NCI-H2171 treated with DMSO at 0.1 percent for 48 hours (cell line): ENCODE measurements at places on chromosomes 12 and 14.

- no peak for DNase-seq
These were observed 8.2 kb downstream of the SERPINA4 start for GRCh38 chr14:94569381-94570001.

DNA sequence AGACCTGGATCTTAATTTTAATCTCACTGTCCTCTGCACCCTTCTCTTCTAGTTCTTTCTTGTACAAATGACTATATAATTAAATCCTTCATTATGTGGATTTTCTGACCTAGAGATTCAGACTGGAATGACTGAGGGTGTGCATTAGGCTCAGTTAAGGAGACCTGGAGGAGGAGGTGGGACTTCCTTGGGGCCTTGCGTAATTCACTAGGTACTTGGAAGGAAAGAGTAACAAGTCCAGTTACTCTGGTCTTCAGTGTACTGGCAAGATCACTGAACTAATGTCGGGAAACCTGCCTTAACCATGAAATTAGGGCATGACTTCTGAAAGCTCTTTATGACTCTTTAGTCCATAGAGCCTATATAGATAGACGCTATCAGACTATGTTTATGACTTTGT lies 441.4 kb downstream of the EGLN3 start:
- no peak for DNase-seq

DNA sequence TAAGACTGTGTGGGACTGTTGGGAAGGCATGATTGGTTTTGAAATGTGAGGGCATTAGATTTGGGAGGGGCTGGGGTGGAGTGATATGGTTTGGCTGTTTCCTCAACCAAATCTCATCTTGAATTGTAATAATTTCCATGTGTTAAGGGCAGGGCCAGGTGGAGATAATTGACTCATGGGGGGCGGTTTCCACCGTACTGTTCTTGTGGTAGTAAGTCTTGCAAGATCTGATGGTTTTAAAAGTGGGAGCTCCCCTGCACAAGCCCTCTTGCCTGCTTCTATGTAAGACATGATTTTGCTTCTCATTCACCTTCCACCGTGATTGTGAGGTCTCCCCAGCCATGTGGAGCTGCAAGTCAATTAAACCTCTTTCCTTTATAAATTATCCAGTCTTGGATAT lies 76.6 kb upstream of the PPFIA2 start:
- no peak for DNase-seq

DNA sequence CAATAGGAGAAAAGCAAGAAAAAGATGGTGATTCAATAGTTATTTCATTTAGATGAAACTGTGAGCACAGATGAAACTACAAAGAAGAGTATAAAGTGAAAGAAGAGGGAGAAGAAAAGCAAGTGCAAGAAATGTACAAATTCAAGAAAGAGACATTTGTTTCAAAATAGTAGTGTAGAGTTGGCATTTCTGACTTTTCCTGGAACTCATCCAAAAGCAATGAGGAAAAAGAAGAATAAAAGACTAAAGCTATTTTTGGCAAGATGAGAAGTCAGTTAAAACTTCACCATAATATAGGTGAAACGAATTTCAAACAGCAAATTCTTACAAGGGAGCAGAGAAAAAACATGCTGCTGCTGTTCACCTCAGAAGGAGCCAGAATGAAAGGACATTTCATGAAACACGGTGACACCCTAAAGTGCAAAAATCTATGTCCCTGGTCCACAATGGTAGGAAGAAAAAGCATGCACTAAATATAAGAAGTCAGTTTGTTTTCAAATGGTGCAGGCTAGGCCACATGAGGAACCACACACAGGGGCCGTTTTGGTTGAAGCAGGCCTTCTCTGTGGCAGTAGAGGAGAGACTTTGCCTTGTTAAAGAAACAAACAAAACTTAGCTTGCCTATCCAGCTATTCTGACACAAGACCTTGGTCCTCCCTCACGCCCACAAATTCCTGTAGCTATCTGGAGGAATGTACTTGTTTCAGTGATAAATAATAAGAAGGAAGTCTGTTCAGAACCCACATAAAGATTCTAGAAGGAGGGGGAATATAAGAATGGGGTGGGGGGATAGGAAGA lies 11.1 kb upstream of the CMAS start:
- no peak for DNase-seq

DNA sequence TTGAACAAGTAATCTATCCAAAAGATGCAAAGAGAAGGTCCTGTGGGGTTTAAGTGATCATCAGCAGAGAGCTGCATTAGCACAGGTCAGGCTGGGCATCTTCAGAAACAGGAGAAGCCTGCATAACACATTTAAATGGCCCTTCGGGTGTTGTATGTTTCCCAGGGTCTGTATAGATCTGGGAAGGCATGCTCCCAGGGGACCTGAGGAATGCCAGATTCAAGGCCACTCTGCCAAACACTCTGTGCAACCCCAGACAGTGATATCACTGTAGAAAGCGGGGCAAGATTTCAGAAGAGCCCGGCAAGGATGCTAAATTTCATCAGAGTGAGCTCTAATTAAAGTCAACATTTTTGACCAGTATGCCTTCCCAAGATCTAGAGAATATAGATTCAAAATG lies 92.9 kb downstream of the ARMH4 start:
- no peak for DNase-seq

DNA sequence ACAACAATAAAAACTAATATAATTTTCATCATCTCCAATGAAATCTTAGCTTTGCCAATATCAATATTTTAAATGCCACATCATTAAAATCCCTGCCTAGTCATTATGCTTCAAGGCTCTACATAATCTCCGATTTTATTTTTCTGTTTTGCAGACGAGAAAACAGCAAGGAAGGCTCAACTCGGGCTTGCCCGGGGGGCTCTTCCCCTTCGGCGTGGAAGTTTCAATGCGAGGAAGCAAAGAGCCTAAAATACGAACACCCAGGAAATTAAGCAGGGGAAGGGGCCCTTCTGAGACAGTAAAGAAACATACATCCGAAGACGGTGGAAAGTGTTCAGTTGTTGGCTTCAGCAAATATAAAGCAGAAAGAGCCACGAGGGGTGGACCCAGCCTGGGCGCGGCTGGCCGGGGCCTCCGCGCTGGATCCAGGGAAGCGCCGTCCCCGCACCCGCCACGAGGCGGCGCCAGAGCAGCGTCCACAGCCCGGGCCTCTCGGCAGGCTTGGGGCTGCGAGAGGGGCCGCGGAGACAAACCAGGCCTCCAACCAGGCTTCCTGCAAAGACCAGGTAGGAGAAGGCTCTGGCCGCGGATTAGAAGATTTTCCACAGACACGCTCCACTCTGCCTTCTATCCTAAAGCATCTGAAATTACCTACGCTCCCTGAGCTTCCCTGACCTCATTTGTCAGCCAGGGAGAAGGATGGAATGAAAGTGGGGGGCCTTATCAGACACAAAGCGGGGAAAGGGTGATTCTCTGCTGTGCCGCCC lies 77.2 kb downstream of the SERPINA3 start:
- peak; percentile 18 for DNase-seq

- DNase-seq, result no peak
These were observed 68.7 kb downstream of the GALNT9 start for GRCh38 chr12:132260721-132261120.

DNA sequence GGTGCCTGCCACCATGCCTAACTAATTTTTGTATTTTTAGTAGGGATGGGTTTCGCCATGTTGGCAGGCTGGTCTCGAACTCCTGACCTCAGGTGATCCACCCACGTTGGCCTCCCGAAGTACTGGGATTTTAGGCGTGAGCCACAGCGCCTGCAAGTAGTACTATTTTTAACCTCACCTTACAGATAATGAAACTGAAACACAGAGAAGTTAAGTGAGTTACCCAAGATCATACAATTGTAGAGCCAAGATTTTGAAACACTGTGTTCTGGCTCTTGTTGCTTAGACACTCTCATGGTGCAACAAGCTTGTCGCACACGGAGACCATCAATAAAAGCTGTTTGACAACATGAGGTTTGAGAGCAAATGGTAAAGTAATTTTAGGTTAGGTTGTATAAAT lies 159.1 kb upstream of the LMNTD1 start:
- no peak for DNase-seq

DNA sequence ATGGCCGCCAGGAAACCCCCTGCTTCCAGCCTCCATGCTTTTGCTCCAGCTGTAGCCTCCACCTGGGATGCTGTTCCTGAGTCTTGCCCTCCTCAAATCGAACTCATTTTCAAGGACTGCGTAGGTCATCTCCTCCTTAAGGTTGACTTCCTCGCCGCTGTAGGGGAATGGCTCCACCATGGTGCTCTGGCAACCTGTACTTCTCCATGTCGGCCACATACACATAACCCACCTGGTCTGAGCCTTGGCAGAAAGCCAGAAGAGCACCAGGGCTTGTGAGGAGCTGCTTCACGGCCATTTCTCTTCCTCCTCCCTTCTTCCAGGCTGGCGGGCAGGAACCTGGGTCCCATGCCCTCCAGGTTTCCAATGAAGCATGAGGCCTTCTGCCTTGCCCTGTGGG lies 36.7 kb upstream of the BEGAIN start:
- DNase-seq, result no peak

DNA sequence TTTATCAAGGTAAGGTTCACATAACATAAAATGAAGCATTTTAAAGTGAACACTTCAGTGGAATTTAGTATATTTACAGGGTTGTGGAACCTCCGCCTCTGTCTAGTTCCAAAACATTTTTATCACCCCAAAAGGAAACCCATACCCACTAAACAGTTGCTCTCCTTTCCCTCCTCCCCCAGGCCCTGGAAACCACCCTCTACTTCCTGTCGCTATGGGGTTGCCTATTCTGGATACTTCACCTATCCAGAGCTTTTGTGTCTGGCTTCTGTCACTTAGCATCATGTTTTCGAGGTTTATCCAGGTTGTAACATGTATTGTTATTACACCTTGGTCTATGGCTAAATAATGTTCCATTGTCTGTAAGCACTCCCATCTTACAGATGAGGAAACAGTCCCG lies 27.7 kb upstream of the ZFP36L1 start:
- no peak for DNase-seq

- peak; percentile 85 for DNase-seq
These were observed 158.0 kb downstream of the SLC5A8 start for GRCh38 chr12:101051901-101052550.

GRCh38 chr12:103956509-103957027 lies 9.1 kb upstream of the TDG start:
- no peak for DNase-seq

GRCh38 chr12:104596134-104596799 lies 139.5 kb downstream of the CHST11 start:
- DNase-seq, result no peak

DNA sequence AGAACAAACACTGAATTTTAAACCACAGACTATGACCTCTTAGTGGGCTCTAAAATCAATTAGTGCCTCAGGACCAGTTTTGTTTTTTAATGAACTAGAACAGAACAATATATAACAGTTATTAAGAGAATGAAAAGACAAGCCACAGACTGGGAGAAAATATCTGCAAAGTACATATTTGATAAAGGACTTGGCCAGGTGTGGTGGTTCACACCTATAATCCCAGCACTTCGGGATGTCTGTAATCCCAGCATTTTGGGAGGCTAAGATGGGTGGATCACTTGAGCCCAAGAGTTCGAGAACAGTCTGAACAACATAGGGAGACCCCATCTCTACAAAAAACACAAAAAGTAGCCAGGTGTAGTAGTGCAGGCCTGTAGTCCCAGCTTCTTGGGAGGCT lies 36.2 kb downstream of the PPP1R13B start:
- DNase-seq, result no peak

- DNase-seq, result peak; percentile 14
These were observed 1940.0 kb upstream of the SEL1L start for GRCh38 chr14:83473416-83474235.

GRCh38 chr12:52603314-52603713 lies 2.1 kb upstream of the KRT72 start:
- no peak for DNase-seq

DNA sequence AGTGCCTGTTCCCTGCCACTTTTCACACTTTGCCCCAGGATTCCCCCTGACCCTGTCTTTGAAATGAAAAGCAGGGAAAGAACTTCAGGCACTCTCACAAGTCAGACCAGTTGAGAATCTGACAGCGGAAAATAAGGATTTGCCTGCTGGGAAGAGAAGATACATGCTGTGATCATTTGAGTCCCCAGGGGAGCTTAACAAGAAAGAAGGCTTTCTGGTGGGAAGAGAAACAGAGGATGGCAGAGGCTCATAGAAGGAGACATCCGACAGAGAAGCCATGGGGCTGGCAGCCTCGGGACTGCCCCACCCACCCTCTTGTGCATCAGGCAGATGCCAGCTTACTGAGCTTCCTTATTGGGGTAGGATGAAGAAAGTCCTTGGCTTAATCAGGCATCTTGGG lies 11.9 kb downstream of the TTC9 start:
- DNase-seq, result no peak

DNA sequence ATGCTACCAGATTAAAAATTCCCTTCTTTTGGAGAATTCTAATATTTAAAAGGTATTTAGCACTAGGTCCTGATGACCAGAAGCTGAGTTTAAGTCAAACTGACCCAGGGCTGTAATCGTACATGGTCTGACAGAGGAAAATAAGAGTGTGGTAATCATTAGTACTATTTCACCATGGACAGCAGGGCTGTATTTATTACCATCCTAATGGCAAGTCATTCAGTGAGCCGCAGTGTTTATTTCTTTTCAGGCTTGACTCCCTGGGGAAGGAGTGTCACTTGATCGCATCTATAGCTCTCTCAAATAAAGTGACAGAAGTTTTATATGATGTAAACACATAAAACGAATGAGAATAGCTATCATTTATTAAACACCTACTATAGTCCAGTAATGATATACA lies 261.8 kb downstream of the BTG1 start:
- peak; percentile 73 for DNase-seq

- no peak for DNase-seq
These were observed 26.8 kb upstream of the LYZ start for GRCh38 chr12:69321351-69321750.

DNA sequence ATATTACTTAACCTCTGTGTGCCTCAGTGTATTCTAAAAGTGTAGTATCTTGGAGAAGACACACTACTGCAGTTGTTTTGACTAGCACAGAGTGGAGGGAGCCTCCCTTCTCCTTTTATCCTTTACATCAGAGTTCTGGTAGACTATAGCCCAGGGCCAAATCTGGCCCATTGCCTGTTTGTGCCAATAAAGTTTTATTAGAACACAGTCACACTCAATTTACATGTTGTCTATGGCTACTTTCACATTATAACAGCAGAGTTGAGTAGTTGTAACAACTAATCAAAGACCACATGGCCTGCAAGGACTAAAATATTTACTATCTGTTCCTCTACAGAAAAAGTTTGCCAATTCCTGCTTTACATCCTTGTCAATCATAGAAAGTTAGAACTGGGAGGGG lies 27.7 kb upstream of the IGF1 start:
- DNase-seq, result no peak

DNA sequence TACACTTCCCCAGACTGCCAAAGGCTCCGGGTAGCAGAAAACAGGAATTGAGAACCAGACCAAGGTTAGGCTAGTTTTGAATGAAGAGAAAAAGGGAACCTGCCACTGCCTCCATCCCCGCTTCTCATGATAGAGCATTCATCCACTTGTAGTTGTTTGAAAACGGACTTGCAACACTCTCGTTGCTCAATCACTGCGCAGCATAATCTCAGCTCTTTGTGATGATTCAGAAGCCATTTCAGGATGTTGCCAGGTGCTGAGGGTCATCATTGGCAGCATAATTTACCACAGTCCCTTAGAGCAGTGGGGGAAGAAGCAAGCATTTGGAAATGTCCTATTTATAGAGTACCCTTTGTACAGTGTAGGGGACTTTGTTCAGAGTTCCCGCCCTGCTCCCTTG lies 25.6 kb downstream of the KCNK13 start:
- no peak for DNase-seq

GRCh38 chr12:3371018-3371417 lies 120.0 kb upstream of the PRMT8 start:
- peak; percentile 40 for DNase-seq

GRCh38 chr14:20971705-20972021 lies 16.4 kb downstream of the RNASE2 start:
- no peak for DNase-seq

- no peak for DNase-seq
These were observed 15.6 kb downstream of the ACVRL1 start for GRCh38 chr12:51922762-51923505.
